ENCODE measurements at places on chromosomes 12 and 14.

- no peak for DNase-seq
Observed at GRCh38 chr12:107440606-107441005, 245.0 kb upstream of the PWP1 start.

DNA sequence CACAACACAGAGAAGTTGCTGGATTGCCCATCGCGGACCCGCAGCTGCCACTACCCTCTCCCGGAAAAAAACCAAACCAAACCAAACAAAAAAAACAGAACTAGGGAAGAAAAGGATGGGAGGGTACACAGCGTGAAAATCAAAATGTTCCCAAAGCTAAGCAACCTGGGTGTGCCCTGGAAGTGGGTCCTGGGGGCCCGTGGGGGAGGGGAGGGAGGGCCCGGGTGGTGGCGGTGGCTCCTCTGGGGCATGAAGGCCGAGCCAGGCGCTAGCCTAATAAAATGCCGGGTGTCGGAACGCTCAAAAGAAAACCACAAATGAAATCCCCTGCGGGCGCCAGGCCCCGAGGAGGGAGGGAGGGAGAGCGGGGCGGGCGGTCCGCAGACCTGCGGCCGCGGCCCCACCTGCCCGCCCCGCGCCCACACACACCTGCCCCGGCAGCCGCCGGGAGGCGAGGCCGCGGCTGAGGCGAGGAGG lies 787 bp downstream of the HECTD4 start:
- peak; percentile 12 for DNase-seq

GRCh38 chr14:65348137-65348536 lies 64.4 kb upstream of the FUT8 start:
- DNase-seq: no peak

DNA sequence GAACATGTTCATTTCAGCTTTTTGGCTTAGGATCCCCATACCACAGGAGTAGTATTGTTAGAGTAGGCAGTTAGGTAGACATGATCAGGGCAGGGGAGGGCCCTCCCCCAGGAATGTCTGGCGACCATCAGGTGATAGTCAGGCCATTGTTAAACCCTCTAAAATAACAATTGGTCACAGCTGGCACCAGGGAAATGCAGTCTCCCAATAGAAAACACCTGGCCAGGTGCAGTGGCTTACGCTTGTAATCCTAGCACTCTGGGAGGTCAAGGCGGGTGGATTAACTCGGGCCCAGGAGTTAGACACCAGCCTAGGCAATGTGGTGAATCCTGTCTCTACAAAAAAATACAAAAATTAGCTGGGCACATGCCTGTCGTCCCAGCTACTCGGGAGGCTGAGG lies 187.1 kb downstream of the MON2 start:
- no peak for DNase-seq

DNA sequence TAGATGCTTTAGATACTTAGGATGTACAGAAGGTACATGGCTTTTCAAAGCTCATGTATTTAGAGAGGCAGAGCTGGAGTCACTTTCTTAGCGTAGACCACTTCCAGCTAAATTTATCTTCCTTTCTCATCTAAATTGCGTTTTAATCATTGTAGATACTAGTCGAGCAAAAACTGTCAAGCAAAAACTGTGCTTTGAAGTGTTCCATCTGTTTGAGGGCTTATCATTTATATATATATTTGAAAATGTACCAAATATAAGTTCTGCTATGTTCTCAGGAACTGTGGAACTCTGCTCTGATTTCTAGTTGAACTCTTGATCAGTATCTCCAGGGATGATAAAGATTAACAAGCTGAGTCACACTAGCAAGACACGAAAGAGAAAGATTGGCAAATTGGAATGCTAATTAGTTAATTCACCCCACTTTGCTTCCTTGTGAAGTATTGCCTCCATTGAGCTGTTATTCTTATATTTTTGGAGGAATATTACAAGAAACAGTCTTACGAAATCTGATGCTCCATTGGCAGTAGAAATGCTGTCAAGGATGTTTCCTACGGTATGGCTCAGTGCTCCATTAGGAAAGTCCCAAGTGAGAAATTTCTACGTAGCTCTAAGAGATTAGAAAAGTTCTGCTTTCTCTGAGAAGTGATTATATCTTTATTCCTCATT lies 310.7 kb downstream of the AEBP2 start:
- no peak for DNase-seq

- DNase-seq: no peak
Observed at GRCh38 chr12:16163146-16163545, 114.3 kb downstream of the SLC15A5 start.

DNA sequence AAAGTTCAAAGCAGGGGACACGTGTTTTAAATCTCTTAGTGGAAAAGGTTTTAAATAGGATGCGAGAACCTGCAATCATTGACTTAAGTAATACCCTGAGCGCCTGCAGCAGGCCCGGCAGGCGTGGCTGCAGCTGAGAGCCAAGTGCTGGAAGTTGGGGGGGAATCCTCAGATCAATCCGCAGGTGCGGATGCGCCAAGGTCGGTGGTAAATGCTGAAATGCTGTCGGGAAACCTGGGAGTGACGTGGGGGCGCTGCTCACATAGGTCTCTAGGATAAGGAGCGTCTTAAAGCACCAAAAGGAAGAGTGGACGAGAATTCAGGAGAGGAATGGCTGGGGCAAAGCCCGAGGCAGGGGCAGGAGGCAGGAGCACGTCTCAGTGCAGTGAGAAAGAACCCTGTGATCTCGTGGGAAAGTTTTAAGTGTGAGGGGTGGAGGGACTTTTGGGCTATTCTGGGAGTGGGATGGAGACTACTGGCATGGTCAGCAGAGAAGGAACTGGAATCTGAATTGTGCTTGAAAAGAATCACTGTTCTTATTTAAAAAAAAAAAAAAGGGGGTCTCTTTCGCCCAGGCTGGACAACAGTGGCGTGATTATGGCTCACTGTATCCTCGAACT lies 883 bp upstream of the CDCA4 start:
- no peak for DNase-seq

DNA sequence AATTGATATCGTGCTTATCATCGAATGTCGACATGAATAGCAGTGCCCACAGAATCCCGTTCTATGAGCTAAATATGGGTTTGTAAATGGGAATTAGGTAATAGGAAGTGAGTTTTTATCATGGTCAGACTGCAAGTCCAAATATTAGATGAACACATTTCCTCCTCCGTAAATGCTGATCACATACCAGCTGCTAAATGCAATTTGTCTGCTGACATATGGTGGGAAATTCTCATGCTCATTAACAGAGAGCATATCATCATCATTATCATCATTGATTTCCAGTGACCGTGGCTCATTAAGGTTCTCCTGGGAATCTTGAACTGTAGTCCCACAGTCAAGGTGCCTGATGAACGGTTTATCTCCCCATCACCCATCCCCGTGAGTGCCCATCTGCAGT lies 998.8 kb upstream of the TMEM132C start:
- no peak for DNase-seq

- DNase-seq: no peak
Observed at GRCh38 chr14:62123961-62124360, 361.7 kb downstream of the SNAPC1 start.

DNA sequence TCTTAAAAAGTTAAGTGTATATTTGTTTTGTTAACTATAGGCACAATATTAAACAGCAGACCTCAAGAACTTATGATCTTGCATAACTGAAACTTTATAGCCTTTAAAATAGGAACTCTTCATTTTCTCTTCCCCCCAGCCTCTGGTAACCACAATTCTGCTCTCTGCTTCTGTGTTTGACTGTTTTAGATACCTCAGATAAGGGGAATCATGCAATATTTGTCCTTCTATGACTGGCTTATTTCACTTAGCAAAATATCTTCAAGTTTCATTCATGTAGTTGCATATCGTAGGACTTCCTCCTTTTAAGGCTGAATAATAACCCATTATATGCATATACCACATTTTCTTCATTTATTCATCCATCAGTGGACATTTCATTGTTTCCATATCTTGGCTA lies 131.3 kb downstream of the PTPRO start:
- DNase-seq: no peak

DNA sequence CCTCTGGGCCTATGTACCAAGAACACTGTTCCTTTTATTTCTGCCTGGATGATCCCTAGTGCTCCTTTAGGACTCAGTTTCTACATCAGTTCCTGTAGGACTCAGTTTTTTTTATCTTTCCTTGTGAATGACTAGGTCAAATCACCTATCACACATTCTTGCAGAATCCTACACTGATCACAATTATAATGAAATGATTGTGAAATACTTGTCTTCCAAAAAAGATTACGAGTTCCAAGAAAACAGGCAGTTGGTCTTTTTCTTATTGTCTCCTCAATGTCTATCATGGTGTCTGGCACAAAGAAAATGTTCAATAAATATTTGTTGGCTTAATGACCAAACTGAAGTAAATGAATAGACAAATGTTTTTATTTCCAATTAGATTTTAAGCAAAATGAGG lies 95.5 kb upstream of the GARIN6 start:
- no peak for DNase-seq

DNA sequence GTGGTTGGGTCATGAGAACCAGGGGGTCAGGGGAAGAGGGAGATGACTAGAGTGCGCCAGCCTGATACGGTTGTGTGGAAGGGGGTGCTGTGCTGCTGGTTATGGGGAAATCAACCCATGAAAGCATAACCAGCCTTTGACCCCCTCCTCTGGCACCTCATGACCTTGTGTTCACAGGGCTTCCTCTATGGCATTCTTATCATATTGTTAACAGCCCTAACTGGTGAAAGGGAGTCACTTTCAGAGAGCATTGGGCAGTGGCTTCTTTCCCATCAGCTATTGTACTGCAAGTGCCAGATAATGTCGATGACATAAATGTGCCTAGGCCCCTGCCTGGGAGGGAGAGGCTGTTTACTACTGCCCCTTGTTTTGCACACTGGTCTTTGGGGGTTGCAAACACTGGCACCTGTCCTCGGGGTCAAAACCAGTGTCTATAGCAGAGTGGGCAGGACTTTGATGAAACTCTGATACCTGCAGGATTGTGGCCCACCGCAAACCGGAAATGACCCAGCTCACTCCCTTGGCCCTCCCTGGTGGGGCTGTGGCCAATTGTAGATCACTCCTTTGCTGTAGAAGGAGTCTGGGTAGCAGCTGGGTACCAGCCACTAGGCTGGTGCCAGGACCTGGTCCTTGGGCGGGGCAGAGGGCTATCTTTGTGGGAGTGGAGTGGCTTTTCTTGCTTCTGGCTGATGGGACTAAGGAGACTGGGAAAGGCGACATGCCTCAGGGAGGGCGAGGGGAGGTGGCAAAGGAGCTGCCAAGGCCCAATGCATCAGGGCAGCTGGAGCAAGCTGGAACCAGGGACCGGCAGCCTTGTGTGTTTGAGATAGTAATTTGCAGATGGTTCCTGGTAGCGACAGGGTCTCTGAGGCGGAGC lies 634 bp upstream of the TMEM63C start:
- no peak for DNase-seq

DNA sequence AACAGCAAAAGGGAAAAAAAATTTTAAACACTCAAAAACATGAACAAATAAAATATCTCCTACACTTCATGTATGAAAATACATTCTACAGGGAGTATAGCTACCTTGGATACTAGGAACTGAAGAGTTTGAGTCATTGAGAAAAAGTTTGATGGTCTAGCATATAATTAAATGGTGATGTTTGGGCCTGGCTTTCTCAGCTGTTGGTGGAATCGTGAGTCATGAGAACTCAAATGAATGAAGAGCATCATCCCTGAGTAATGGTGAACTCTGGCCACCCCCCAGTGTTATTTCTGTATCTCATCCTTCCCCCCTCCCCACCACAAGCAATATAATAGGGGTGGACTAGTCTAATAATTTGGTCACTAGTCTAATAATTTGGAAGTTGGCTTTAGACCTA lies 6.7 kb upstream of the SLC6A15 start:
- no peak for DNase-seq

DNA sequence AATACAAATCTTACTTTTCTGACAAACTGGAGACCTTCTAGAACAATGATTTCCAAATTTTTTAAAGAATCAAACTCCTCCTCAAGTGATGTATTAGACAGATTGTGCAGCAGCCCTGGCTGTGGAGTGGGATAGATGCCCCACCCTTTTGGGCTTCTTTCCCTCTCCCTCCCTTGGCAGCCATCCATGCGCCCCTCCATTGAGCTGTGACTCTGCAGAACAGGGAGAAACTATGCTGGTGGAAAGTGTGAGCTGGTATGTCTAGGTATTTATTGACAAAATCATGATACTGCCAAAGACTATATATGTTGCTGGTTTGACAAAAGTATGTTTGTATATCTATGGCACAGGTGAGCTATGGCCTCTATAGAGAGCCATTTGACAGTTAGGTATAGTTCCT lies 138.5 kb downstream of the KTN1 start:
- DNase-seq: no peak

GRCh38 chr12:78249578-78249977 lies 418.9 kb downstream of the NAV3 start:
- DNase-seq: no peak

All from stimulated activated CD8-positive, alpha-beta memory T cell treated with anti-CD3 and anti-CD28 coated beads, Interleukin-15, amount 100 ng/mL, for 48 hours (primary cell).